Breast epithelium (tissue), 4 donors: ENCODE measurements at places on chromosomes 12 and 14. TPM values are rescaled to one million over a fixed set of nuclear protein-coding genes. Genes with fewer than 3 reads are reported as not detected.

DNA sequence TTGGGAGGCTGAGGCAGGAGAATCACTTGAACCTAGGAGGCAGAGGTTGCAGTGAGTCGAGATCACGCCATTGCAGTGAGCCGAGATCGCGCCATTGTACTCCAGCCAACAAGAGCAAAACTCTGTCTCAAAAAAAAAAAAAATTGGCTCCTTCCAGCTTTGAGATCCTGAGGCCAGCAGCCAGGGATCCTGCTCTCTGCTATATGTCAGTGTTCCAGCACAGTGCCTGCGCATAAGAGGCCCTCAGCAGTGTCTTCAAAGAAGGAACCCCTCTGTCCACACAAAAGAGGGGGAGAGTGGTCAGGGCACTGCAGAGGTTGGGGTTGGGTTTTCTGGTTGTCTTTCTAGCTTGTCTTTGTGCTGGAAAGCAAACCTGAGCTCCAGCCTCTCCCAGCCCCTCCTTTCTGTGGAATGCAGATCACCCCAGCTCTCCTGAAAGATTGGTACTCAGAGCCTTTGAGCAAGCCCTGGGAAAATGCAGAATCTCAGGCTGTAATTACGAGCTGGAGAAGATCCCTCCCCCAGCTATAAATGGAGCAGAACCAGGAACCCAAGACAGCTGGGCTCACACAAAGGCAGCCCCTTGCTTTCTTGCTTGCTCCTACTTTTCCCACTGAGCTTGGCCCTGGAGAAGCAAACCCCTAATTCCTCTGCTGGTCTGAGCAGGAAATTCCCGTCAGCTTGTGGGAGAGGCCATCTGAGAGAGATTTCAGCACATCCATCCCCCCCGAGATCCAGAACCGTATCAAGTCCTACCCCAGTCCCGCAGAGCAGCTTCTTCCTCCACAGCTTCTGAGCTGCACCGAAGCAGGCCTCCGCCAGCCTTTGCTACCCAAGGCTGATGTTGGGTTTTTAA, 205.7 kb downstream of the ZFP36L1 start:
- H3K27ac ChIP-seq, result peak overlapping the region; percentile 82
- DNase-seq, result no peak
- no peaks in the 10 kb centered on the region for H3K27me3 ChIP-seq

GRCh38 chr14:21543521-21543960, 17.4 kb upstream of the SALL2 start:
- no peak overlapping the region for H3K27ac ChIP-seq
- no peaks in the 10 kb centered on the region for H3K4me1 ChIP-seq
- no peak overlapping the region for H3K4me3 ChIP-seq
- H3K27me3 ChIP-seq, result no peaks in the 10 kb centered on the region
- no peak for DNase-seq
- no peaks in the 10 kb centered on the region for H3K36me3 ChIP-seq

GRCh38 chr12:26614011-26614616, 218.9 kb downstream of the ITPR2 start:
- H3K4me3 ChIP-seq, result no peak overlapping the region
- H3K27ac ChIP-seq, result no peak overlapping the region
- H3K4me1 ChIP-seq, result no peaks in the 10 kb centered on the region
- H3K36me3 ChIP-seq, result no peaks in the 10 kb centered on the region
- no peak for DNase-seq

DNA sequence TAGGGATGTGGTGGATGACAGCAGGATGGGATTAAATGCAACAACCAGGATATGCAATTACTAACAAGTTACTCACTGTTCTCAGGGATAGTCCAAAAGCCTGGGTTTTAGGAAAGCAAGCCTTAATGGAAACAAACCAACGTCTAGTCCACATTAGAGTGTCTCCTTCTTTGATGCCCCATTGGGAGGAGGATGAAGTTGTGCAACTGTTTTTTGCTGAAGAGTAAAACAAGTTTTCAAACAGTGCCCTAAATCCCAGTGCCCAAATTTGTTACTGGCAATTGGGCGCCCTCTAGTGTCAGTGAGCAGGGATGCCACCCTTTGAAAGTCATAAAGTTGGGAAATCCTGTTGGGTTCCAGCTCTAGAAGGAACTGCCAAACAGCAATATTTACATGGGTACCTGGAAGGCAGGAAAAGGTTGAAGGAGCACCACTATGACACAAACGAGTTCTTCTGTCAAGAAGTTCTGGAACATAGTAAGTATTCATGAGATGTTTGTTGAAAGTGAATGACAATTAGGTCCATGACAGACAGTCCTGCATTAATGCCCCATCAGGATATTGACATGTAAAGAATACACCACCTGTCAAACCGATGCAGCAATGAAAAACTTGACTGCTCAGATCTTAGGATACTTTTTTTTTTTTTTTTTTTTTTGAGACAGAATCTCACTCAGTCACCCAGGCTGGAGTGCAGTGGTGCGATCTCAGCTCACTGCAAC, 11.1 kb upstream of the DPF3 start:
- no peaks in the 10 kb centered on the region for H3K27me3 ChIP-seq
- no peaks in the 10 kb centered on the region for H3K4me1 ChIP-seq
- H3K36me3 ChIP-seq, result no peaks in the 10 kb centered on the region
- no peak overlapping the region for H3K27ac ChIP-seq

DNA sequence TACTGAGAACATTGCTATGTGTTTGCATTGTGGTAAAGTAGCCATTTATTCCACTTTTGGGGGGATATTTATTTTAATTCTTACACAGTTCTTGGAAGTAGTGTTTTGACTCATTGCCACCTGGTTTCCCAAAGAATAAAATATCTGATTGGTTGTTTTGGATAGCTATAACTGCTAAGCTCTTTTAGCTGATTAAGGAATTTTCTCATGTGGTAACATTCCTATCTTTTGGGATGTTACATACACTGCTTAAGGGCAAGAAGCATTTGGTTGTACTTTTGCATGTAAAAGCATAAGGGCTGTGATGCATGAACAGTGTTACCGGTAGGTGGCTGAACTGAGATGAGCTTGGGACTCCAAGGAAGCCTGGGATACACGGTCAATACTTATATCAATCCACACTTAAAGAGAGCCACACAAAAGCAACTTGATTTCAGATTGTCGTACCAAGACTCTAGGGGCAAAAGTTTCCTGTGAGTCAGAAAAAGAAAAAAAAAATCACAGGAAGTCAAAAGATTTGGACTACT, 71.4 kb upstream of the PRKD1 start:
- no peak overlapping the region for H3K4me3 ChIP-seq
- no peaks in the 10 kb centered on the region for H3K4me1 ChIP-seq
- H3K36me3 ChIP-seq, result no peaks in the 10 kb centered on the region
- no peak for DNase-seq
- H3K27ac ChIP-seq, result no peak overlapping the region

DNA sequence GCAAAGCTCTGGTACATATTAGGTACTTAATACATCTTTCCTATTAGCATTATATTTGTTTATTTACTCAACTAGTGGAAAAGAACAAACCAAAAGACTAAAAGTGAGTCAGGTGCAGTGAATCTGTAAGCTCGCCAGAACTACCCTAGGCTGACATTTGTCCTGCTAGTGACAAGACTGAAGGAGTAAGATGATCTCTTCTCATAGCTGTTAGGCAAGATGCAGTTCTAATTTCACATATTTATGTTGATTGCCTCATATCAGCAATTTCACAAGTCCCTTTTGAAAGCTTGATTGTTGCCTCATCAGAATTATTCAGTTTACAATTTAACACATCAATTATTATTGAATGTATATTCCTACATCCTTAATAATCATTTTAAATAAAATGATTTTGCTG, 293.0 kb upstream of the NAV3 start:
- H3K27me3 ChIP-seq, result no peaks in the 10 kb centered on the region
- H3K36me3 ChIP-seq, result no peaks in the 10 kb centered on the region
- no peaks in the 10 kb centered on the region for H3K4me1 ChIP-seq
- no peak overlapping the region for H3K4me3 ChIP-seq
- no peak for DNase-seq

- no peak for DNase-seq
- no peaks in the 10 kb centered on the region for H3K36me3 ChIP-seq
- no peaks in the 10 kb centered on the region for H3K4me1 ChIP-seq
- H3K27ac ChIP-seq, result no peak overlapping the region
These were observed 663.4 kb downstream of the SLC16A7 start for GRCh38 chr12:60259225-60259624.

DNA sequence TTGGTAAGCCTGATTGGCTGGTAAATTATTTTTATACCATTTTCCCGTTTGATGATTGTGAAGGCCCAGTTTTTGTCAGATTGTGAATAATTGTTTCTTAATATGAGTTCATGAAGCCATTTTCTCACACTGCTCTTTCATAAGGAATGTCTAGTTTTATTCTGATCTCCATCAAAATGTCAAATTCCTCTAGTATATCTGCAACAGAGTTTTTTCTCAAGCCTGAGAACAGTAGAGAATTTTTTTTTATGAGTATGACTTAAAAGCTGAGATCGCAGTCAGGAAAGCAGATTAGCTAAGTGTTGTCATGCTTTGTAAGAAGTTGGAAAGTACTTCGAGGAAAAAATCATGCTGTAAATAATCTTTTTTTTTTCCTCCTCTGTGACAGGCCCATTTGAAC, 484.9 kb upstream of the ATP2B1 start:
- no peak overlapping the region for H3K4me3 ChIP-seq
- H3K36me3 ChIP-seq, result no peaks in the 10 kb centered on the region
- H3K4me1 ChIP-seq, result no peaks in the 10 kb centered on the region
- H3K27me3 ChIP-seq, result no peaks in the 10 kb centered on the region
- no peak for DNase-seq
- H3K27ac ChIP-seq, result no peak overlapping the region

DNA sequence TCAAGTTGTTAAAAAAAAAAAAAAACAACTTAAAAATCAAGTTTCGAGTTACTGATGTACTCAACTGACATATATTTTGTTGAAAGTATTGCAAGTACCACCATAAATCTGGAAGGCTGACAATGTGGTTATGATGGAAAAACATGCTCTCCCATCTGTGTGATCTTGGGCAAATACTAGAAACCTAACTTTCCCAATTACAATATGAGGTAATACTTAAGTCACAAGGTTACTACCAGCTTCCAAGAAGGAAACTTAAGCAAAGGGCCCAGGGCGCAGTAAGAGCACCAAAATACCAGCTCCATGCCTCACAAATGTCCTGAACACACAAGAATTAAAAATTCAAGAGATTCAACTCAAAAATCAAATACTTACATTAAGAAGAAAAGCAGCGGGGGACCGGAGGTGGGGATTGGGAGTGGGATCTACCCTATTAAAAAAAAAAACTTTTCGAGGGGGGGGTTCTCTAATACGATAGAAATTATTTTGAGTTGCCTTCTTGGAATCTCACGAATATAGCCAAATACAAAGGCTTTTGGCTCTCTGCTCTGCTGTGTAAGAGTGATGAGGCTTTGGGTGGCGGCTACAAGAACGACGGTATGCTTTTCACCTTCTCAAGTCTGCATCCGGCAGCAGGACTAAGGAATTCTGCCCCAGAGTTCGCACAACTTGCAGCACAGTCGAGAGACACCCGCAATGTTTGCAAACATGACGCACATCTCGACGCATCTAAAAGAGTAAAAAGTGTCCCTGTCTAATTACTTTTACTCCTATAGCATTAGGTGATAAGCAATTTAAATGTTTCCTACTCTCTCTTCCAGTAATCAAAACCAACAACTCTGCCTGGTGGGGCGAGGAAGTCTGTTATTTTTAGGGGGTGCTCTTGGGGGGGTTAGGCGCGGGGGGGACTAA, 1.1 kb downstream of the SAV1 start:
- peak overlapping the region; percentile 96 for H3K4me3 ChIP-seq
- peaks cover 10% of the 10 kb centered on the region for H3K4me1 ChIP-seq
- H3K36me3 ChIP-seq, result no peaks in the 10 kb centered on the region
- H3K27ac ChIP-seq, result peak overlapping the region; percentile 99
- DNase-seq, result peak; percentile 62

DNA sequence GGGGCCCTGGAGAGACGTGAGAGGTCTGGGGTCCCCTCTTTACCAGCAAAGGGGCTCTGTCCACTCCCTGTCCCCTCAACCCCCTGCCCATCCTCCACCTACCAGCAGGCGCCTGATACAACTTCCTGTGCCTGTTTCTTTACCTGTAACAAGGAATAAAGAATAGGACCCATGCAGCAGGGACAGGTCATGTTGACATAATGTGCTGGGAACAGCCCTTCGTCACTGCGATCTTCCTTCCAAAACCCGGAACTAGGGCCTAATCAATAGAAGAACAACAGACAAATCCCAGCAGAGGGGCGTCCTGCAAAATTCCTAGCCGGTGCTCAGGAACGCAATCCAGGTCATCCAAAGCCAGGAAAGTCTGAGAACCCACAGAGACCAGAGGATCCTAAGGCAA, 32.1 kb downstream of the SCARB1 start:
- no peaks in the 10 kb centered on the region for H3K27me3 ChIP-seq
- DNase-seq, result no peak
- no peak overlapping the region for H3K27ac ChIP-seq
- no peaks in the 10 kb centered on the region for H3K36me3 ChIP-seq

DNA sequence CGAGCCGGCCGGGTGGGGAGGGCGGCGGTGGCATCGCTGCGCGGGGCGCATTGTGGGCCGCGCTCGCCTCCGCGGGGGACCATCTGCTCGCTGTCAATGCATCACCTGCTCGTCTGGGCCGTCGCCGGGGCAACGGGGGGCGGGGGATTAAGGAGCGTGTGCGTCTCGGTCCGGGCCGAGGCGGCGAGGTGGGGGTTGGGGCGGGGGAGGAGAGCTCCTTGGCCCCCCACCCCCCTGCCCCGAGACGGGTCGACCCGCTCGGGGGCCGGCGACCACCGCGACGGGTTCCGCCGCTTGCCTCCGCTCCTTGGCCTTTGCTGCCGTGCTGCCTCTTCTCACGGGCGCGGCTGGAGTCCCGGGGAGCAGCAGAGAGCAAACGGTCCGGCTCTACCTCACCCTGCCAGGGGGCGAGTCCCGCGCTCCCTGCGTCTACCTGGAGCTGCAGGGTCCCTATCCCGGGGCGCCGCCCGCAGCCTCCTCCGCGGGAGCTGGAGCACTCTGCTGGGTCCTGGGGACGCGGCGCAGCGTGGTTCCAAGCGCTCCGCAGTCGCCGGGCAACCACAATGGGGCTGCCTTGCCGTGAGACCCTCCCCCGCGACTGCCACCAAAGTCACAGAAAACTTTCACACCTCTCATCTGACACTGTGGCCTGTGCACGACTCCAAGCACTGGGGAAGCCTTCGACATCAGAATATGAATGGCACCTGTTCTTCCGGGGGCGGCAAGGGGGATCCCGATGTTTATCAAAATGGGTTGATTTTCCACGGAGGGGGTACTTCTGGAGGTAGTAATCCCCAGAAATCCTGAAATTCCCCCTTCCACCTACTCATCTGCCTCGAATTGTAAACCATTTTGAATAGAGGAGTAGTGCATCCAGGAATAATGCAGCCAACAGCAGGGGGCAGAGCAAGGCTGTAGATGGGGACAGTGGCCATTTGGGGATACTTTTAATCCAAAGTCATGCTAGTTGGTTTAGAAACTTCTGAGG, at the start of gene C12orf42:
TSS of gene C12orf42 (minus strand) at position 500 of the 988 bp plus-strand sequence. CDS start 17,542 bp downstream, outside the sequence.
- no peaks in the 10 kb centered on the region for H3K27me3 ChIP-seq
- peak within 1 kb of the TSS; percentile 21 for H3K4me3 ChIP-seq
- H3K27ac ChIP-seq, result no peak within 1 kb of the TSS
- H3K4me1 ChIP-seq, result no peaks in the 10 kb centered on the region
- no peaks in the 10 kb centered on the region for H3K36me3 ChIP-seq
- DNase-seq, result peak; percentile 26

Gene CD163L1
- total RNA-seq, result 14.9 TPM

Gene BEST3
- total RNA-seq, result not detected

Gene USP44
- total RNA-seq, result 3.9 TPM

Gene KLRC2
- total RNA-seq, result 1.6 TPM

Gene P2RX2
- total RNA-seq, result 0.29 TPM
